Suppressor macrophage treated with lipopolysaccharide for 4 hours (primary cell): ENCODE measurements at places on chromosomes 16 and 17.

DNA sequence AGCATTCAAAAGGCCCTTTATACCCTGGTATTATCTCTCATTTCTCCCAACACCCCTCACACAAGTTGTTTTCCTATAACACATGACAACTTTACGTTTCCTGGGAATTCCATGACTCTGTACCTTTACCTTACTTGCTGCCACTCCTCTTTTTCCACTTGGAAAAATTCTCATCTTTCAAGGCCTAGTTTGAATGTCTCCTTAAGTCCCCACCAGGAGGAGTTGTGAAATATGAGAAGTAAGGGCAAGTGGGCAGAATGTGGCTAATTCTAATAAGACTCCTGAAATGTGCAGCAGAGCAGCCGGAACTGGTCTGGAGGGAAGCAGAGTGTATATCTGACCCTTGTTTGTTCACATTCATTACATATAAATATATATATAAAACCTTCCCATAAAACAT is 39.7 kb downstream of the BRCA1 start:
- DNase-seq = no peak

DNA sequence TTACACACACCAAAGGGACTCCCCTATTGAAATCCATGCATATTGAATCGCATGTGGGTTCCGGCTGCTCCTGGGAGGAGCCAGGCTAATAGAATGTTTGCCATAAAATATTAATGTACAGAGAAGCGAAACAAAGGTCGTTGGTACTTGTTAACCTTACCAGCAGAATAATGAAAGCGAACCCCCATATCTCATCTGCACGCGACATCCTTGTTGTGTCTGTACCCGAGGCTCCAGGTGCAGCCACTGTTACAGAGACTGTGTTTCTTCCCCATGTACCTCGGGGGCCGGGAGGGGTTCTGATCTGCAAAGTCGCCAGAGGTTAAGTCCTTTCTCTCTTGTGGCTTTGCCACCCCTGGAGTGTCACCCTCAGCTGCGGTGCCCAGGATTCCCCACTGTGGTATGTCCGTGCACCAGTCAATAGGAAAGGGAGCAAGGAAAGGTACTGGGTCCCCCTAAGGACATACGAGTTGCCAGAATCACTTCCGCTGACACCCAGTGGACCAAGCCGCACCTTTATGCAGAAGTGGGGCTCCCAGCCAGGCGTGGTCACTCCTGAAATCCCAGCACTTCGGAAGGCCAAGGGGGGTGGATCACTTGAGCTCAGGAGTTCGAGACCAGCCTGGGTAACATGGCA is 2.2 kb downstream of the GAA start:
- DNase-seq = no peak

DNA sequence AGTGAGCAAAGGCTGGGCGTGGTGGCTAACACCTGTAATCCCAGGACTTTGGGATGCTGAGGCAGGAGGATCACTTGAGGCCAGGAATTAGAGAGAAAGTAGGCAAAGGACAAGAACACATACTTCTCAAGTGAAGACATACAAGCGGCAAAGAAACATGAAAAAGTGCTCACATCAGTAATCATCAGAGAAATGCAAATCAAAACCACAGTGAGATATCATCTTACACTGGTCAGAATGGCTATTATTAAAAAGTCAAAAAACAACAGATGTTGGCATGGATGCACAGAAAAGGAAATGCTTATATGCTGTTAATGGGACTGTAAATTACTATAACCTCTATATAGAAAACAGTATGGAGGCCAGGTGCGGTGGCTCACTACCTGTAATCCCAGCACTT is 12.2 kb upstream of the SLX4 start:
- DNase-seq = no peak

GRCh38 chr16:6146874-6147425 is 1049.4 kb upstream of the EEF2KMT start:
- DNase-seq = no peak

DNA sequence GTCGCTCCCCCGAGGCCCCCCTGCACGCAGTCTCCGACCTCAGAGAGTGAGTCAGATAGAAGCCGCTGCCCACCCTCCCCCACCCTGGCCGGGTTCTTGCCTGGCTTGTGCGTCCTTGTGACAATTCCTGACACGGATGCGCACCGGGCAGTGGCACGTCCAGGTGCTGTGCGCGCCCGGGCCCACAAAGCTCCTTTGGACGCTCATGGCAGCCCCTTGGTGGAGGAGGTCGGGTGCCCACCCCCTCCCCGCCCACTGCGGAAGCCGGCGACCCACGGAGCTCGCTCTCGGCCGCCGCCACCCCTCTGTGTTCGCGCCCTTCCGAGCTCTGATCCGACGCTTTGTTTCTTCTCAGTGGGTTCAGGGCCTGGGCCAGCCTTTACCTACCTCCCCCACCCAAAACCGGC is 662 bp upstream of the TUBB3 start:
- peak; percentile 74 for DNase-seq

DNA sequence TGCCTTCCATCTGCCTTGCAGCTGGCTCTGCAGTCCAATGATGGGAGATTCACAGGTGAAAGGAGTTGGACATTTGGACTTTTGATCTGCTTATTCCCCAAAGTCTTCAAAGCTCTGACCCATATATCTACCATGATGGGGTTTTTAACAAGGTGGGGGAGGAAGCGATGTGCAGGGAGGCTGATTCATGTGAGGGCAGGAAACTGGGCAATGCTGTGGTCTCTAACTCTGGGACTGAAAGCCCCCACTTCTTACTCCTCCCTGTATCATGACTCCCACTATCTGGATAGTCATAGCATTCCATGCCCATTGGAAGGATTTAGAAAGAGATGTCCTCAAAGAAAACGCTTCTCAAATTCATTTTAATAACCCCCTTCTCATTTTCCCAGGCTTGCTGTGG is 16.3 kb downstream of the HOXB1 start:
- DNase-seq = no peak

DNA sequence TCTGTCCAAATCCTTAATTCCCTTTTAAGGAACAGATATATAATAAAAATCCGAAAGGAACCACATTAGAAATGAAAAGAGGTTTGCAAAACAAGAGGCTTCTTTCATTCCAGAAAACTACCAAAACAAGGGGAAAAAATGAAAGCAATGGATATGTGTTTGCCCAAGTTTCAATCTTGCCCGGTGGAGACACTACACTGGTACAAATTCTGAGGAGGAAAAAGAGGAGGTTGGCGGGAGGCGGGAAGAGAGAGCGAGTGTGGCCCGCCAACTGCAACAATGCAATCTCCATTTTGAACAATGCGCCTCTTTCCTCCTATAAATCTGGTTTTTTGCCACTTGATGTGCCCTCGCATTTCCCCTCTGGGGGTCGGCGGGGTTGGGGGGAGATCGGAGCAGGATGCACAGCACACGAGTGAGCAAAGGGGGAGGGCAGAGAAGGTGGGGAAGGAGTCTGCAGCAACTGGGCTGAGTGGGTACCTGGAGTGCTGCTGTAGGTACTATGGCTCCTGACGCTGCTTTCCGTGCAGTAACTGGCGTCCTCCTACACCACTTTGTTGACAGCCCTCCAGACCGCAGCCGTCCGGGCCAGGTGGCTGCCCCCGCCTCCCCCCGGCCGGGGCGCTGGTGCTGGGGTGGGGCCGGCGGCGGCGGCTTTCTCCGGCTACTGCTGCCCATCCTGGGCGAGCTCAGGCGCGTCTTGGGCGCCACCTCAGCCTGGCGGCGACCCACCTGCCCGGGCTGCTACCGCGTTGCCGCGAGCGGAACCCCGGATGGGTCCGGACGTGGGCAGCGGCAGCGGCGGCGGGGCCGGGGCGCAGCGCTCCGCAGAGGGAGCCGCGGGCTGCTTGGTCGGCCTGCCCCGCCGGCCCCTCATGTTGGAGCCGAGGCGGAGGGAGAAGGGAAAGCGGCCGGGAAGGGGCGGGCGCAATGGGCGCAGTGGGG is 93.8 kb upstream of the PLEKHM1 start:
- DNase-seq = peak; percentile 54

GRCh38 chr16:87542531-87543102 is 49.8 kb upstream of the ZCCHC14 start:
- no peak for DNase-seq

GRCh38 chr17:69213059-69213813 is 15.4 kb downstream of the ABCA10 start:
- DNase-seq = no peak

DNA sequence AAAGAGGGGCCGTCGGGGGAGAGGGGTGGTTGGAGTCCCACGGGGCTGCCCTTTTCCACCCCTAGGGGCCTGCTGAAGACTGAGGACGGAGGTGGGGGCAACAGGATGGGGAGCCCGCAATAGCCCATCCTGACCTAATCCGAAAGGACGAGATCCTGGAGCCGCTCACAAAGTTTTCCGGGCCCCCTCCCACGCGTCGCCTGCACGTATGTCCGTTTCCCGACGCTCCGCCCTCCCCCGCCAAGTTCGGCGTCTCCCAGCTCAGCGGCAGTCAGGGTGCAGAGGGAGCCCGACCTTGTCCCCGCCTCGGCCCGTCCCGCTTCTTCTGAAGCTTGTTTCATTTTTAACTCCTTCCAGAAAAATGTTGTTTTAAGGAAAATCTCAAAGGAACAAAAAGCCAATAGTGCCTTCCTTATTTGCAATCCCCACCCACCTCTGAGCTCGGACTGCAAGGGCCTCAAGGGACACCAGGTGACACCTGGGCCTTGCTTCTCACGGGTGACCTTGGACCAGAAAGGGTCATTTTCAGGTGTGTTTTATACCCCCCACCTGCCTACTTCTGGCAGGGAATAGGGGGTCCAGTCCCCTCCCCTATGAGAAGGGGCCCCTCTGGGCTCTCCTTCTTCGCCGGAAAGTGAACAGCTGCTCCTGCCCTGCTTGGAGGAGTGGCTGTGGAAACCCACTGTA is 3.4 kb upstream of the ZNF423 start:
- DNase-seq = peak; percentile 29

GRCh38 chr16:3681206-3681605 is 26.7 kb downstream of the DNASE1 start:
- no peak for DNase-seq

- DNase-seq = no peak
These were observed 75.4 kb upstream of the ZNF750 start for GRCh38 chr17:82915010-82915756.

DNA sequence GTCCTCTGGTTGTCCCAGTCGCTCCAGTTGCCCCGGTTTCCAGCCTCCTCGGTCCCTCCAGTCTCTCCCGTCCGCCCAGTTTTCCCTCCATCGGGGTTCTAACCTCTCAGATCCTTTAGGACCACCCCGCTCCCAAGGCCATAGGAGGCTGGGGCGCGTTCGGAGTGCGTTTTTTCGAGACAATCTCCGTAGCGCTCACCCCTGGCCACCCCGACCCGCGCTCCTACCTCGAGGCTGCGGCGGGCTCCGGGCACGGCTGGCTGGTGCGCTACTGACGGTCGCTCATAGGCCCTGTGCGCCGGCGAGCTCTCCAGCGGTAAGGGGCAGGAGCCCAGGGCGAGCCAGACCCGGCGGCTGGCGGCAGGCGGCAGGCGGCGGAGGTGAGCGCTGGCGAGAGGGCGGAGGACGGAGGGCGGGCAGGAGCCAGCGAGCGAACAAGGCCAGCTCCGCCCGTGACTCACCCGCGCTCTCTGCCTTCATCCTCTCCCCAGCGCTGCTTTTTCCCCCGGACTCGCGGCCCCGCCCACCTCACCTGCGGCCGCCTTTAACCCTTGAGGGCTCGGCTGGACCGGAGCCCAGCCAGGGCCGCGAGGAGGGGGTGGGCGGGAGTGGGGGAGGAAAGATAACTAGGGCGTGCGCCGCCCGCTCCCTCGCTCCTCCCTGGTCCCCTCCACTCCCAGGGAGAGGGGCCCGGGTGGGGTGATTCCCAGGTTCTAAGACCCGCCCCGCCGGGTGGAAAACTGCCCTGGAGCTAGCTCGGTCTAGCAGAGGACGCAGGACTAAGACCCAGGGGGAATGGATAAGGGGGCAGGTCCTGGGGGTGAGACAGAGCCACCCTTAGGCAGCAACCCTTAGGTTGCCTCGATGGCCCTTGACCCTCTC is at the start of gene SP6:
Gene SP6 (minus strand): TSS at position 472 of the 882 bp plus-strand sequence. CDS start 2,734 bp downstream, outside the sequence.
- peak; percentile 37 for DNase-seq

- DNase-seq = no peak
These were observed 208.0 kb upstream of the TNRC6C start for GRCh38 chr17:77750427-77751043.

DNA sequence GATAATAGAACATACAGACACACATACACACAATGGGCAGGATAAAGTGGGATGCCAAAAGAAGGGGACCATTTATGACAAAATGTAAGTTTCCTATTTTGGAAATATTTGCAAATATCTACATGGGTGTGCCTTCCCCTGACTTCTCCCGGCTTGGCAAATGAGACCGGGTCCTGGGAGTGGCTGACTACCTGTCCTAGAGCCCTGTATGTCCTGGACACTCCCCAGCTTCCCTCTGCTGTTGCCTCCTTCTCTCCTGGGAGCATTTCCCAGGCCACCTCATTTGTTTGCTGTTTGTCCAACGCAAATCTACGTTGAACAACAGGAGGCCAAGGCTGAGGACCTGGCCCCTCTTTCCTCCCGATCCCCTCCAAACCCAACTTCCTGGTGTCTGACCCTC is 16.9 kb downstream of the PECAM1 start:
- no peak for DNase-seq

GRCh38 chr17:75442168-75443103 is 14.0 kb upstream of the TMEM94 start:
- no peak for DNase-seq

- no peak for DNase-seq
These were observed 28.7 kb downstream of the TMEM186 start for GRCh38 chr16:8768692-8769091.

GRCh38 chr16:11675561-11676511 is 7.6 kb downstream of the SNN start:
- no peak for DNase-seq

DNA sequence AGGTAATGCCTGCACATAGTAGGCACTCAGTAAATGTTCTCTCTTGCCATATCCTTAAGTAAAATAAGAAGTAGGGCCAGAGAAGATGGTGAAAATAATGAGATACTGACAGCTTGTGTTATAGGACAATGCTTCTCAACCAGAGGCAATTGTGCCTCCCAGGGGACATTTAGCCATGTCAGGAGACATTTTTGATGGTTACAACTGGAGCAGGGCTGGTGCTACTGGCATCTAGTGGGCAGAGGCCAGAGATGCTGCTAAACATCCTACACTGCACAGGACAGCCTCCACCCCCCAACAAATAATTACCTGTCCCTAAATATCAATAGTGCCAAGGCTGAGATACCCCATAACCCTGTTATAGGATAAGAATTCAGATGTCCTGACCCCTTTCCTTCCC is 1.7 kb downstream of the RAD51D start:
- peak; percentile 28 for DNase-seq

DNA sequence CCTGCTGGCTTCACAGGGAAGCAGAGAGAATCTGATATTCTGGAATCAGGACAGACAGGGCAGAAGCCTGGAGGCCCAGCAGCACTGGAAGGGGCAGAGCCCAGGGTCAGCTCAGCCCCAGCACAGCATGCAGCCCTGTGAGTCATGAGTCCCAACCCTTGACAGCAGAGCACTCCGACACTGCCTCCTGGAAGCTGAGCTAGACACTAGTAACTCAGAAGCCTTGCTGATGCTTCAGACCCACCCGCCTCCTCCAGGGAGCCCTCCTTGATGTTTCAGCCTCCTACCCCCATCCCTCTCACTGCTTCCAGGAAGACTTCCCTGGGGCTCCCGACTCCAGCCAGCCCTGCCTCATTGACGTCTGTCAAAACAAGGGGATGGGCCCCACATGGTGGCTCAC is 6.9 kb downstream of the CAMKK1 start:
- DNase-seq = peak; percentile 24
